T-helper 17 cell (primary cell): ENCODE measurements at places on chromosomes 16 and 17.

GRCh38 chr17:49630113-49630900 is 47.6 kb downstream of the SPOP start:
- no peak for DNase-seq

DNA sequence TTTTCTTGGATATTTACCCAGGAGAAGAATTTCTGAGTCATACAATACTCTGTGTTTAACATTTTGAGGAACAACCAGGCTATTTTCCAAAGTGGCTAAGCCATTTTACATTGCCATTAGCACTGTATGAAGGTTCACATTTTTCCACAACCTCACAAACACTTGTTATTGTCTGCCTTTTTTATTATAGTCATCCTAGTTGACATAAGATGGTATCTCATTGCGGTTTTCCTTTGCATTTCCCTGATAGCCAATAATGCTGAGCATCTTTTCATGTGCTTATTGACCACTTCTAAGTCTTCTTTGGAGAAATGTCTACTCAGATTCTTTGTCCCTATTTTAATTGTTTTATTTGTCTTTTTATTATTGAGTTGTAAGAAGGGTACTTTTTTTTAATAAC is 107.4 kb upstream of the CES5A start:
- no peak for DNase-seq

- no peak for DNase-seq
These were observed 63.4 kb upstream of the TANC2 start for GRCh38 chr17:62902531-62903220.

DNA sequence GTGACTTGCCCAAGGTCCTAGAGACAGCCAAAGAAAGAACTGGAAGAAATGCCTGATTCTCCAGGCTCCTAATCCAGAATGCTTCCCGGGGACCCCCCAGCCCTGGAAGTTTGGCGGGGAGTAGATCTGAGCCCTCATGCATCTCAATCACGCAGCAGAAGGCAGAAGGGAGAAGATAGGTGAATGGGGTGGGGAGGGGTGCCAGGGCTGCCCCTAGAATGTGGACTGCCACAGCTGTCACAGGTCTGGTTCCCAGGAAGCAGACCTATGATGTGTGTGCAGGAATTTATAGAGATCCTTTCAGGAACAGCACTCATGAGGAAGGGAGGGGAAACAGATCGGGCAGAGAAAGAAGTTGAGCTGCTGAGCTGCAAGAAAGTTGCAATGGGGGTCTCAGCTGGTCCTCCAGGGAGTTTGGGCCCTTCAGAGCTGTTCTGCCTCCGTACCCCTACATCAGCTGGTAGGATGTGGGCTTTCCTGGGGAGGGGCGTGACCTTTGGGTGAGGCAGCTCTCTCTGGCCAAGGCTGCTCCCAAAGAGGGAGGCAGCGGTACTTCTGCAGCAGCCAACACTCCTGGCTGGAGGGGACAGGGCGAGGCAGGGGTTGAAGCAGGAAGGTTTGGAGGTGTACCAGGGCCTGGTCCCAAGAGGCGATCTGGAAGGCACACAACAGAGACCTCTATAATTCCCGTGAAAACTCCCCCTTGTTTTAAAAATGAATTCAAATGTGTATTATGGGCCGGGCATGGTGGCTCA is 43.4 kb downstream of the DNAH9 start:
- DNase-seq, result no peak

DNA sequence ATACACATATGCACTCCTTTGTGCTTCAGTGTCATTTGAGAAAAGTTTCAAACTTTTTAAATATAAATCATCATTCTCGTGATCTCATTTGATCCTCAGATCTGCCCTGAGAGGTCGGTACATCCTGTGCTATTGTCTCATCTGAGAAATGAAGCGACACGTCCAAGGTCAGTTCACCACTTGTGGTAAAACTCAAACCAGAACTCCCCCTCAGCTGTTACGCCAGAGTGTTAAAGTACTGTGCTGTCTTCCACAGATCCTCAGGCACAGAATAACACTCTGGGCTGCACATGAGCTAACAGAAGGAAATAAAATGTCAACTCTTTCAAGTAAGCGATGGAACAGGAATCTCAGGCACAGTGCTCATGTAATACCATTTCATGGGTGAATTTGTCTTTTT is 31.4 kb downstream of the ANKFN1 start:
- DNase-seq, result no peak

- no peak for DNase-seq
These were observed 19.0 kb downstream of the DRC7 start for GRCh38 chr16:57713596-57713995.

DNA sequence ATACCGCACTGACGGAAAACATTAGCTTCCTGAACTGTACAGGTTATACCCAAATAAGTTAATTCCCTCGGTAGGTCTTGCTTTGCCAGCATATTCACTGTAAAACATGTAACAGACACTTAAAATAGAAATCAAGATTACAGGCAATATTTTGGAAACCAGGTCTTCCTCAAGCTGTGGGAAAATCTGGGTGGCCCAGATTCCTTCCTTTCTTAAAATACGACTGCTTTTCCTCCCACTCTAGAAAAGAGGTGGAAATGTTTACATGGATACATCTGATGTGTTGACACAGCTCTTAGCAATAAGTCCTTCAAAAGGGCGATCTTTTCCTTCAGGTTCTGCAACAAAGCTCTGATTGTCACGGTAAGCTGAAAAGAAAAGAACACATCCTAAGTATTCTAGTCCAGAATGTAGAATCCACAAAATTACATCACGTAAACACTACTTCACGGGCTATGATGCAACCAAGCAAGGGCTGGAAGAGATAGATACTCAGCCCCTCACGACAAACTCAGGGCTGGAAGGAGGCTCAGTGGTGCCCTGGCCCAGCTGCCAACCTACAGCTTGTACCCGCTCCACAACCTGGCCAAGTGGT is 18.4 kb downstream of the STX8 start:
- no peak for DNase-seq

DNA sequence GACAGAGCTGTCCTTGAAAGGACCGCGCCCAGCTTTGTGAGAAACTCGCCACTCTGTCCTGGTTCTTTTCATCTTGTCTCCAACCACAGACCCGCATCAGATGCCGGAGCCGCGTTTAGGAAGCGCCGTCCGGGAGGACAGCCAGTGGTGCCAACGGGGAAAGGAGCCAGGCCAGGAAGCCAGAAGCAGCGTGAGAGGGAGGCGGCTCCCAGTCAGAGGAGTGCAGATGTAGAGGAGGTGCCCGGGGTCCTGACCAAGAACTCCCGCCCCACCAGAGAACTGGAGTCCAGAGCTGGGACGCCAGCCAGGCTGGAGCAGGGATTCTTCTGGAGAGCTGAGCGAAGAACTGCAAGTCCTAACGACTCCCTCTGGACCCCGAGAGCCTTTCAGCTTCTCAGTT is 49.3 kb upstream of the TNRC6C start:
- DNase-seq, result no peak

GRCh38 chr17:8320990-8321389 is 10.9 kb downstream of the ARHGEF15 start:
- no peak for DNase-seq

DNA sequence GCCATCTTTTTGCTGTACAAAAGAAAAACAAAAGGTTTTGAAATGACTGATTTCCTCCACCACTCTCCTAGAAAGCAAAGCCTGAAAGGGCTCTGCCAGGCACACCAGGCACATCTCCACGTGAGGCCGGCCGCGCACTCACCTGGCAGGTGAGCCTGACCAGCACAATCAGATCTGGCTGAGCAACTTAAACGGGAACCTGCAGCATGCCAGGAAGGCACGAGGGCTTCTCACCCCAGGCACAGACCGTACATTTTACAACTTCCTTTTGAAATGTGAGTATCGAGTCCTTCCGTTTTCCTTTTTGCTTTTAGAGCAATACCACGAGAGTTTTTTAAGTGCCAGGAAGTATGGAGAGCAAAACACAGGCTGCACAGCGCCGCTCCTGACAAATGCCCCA is 22.5 kb downstream of the SLC38A10 start:
- DNase-seq, result no peak

GRCh38 chr16:54696970-54697369 is 233.7 kb upstream of the IRX5 start:
- DNase-seq, result no peak

DNA sequence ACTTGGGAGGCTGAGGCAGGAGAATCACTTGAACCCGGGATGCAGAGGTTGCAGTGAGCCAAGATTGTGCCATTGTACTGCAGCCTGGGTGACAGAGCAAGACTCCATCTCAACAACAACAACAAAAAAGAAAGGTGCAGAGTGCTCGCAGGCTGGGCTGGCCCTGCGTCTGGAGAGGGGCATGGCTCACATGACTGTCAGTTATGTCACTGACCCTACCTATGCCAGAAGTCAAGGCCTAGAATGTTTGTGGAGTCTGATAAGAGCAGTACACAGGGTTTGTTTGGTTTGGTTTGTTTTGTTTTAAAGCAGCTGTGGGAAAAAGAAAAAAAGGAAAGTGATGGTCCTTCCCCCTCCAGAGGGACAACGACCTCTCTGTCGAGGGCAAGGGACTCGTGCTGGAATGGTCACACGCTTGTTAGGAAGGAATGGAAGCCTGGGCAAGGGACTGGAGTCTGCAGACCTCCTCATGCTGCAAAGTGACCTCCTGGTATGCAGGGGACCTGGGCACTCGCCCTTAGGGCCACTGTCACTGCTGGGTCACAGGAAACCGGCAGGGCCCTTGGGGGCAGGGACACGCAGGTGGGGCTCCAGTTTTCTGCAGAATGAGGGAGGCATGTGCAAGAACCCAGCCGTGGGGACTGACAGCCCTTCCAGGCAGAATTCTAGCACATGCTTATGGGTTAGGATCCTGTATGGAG is 10.1 kb upstream of the OSGIN1 start:
- DNase-seq, result no peak

DNA sequence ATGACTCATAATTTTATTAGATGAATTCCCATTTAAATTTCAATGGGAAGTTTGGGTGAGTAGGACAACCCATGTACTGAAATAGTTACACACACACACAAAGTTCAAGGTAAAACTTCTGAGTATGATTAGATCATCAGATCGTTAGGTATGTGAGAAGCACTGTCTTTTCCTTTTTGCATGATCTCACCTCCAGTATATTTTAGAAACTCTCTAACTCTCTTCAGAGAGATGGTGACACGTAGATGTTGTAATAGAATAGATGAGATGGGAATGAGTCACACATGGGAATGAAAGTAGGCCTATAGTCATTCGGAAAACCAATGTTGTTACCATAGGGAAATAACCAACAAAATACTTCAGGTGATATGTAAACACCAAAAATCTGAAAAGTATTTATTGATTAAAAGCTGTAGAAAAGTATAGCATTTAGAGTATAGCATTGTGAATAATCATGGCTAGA is 22.2 kb downstream of the KRT23 start:
- DNase-seq, result no peak

GRCh38 chr17:16255481-16255921 is 38.5 kb downstream of the PIGL start:
- no peak for DNase-seq

GRCh38 chr17:74096456-74096855 is 107.0 kb upstream of the RPL38 start:
- no peak for DNase-seq

DNA sequence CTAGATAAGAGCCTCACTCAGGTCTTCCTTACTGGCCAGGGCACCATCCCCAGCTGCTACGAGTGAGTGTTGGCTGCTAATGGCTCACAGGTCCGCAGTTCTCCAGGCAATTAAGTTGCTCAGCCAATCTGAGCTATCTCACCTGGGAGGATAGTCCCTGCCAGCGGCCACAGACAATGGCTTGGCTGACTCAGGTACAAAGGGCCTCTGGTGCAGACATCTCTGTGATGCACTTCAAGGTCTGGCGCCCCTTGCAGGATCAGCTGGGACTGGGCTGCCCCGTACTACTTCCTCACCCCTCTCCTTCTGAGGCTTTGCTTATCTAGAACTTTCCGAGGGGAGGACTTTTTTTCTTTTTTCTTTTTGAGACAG is 49.2 kb upstream of the EMP2 start:
- no peak for DNase-seq

GRCh38 chr16:11114366-11115164 is 141.4 kb downstream of the SOCS1 start:
- no peak for DNase-seq

DNA sequence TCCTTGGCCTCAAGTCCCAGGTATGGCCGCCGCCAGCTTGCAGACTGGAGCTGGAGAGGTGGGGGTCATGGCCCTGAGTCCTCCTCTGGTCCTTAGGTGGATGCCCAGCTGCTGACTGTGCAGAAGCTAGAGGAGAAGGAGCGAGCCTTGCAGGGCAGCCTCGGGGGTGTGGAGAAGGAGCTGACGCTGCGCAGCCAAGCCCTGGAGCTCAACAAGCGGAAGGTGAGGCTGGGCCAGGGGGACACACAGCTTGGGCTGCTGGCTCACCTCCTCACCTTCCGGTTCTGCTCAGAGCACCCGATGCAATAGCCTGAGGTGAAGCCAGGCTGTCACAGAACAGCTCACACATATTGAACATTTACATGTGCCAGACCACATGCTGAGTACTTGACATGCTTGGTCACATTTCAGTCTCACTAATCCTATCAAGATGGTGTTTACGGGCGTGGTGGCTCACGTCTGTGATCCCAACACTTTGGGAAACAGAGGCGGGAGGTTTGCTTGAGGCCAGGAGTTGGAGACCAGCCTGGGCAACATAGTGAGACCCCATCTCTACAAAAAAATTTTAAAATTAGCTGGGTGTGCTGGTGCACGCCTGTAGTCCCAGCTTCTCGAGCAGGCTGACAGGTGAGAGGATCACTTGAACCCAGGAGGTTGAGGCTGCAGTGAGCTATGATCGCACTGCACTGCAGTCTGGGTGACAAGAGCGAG is 7.4 kb downstream of the RNF40 start:
- DNase-seq, result no peak

DNA sequence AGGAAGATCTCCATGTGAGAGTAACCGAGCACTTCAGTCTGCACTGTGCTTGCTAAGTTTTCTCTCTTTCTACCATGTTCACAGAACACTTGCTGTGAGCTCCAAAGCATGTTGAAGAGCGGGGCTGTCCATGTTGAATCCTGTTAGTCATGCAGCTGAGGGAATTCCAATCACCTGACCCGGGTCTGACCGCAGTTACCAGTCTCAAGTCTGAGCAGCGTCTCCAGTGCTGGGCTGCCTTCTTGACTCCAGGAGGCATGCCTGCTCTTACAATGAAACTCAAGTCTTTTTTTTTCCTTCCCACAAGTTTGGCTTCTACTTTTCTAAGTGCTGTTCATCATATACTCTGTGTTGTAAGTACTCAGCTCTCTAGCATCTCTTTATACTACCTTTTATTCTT is 44.3 kb downstream of the HOXB1 start:
- no peak for DNase-seq
